Activated naive CD8-positive, alpha-beta T cell treated with anti-CD3 and anti-CD28 coated beads, Interleukin-2, amount 50 U/mL, for 16 hours (primary cell): ENCODE measurements at places on chromosomes 7 and 10.

- DNase-seq, result no peak
These were observed 39.4 kb downstream of the FBH1 start for GRCh38 chr10:5929442-5929841.

DNA sequence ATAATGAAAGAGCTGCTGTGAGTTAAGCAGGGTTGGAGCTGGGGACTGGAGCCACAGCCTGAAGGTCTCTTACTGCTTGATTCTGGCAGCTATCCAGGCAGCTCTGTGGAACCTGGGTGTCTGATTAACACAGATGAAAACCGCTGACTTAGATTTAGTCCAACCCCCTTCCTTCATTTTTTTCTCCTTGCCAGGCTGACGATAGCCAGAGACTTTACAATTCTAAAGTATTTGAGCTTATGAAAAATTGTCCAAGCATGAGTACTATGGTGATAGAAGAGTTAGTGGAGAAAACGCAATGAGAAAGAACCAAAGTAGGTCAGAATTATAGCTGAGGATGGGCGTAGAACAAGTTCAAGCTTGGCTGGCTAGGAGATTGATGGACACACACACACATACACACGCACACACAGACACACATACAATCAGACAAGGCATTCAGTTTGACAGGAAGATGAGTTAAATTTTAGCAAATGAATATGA lies 13.5 kb upstream of the GPR85 start:
- DNase-seq, result no peak

DNA sequence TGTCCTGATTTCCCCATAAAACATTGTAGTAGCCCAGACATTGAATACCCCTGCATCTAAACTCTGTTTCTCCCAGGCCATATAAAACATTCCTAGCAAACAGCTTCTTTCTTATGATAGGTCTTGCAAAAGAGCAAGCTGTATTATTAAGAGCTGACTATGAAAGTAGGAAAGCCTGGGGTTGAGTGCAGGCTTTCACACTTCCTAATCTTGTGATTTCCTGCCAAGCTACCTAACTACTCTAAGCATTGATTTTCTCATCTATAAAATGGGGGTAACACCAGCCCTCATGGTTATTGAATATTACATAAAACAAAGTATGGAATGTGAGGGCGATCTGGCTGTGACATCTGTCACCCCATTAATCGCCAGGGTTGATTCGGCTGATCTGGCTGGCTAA lies 81.8 kb downstream of the ZNF277 start:
- no peak for DNase-seq

- DNase-seq, result no peak
These were observed 10.9 kb downstream of the MARVELD1 start for GRCh38 chr10:97724341-97724941.

GRCh38 chr10:33125111-33125510 lies 167.1 kb upstream of the ITGB1 start:
- DNase-seq, result no peak

DNA sequence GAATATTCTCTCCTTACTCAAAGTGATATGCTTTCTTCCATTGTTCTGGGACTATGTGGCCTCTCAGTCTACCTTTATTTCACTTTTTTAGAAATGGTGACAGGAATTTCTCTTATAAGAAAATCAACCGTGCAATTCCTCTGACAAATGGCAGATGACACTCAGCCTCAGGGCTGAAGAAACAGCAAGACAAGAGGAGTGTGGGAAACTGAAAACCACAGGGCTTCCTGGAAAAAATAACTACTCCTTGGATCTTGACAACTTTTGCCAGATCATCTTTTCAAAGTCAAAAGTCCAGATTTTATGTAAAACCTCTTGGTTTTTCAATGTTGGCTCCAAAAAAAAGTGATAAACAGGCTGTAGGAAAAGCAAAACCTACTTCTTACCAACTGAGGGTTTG lies 121.5 kb downstream of the TYW1B start:
- no peak for DNase-seq

DNA sequence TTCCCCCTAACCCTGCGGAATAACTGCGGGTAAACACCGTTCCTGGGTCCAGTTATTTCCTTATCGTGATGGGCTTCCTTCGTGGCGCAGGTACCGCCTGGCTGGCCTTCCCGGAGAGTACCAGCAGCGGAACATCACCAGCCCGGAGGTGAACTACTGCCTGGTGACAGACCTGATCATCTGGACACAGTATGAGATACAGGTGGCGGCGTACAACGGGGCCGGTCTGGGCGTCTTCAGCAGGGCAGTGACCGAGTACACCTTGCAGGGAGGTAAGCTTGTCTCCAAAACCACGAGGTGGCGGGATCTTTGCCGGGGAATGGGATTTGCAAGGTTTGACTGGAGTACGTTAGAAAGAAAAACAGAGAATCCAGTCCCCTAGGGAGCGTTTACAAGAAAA lies 665.0 kb upstream of the FOXK1 start:
- no peak for DNase-seq

DNA sequence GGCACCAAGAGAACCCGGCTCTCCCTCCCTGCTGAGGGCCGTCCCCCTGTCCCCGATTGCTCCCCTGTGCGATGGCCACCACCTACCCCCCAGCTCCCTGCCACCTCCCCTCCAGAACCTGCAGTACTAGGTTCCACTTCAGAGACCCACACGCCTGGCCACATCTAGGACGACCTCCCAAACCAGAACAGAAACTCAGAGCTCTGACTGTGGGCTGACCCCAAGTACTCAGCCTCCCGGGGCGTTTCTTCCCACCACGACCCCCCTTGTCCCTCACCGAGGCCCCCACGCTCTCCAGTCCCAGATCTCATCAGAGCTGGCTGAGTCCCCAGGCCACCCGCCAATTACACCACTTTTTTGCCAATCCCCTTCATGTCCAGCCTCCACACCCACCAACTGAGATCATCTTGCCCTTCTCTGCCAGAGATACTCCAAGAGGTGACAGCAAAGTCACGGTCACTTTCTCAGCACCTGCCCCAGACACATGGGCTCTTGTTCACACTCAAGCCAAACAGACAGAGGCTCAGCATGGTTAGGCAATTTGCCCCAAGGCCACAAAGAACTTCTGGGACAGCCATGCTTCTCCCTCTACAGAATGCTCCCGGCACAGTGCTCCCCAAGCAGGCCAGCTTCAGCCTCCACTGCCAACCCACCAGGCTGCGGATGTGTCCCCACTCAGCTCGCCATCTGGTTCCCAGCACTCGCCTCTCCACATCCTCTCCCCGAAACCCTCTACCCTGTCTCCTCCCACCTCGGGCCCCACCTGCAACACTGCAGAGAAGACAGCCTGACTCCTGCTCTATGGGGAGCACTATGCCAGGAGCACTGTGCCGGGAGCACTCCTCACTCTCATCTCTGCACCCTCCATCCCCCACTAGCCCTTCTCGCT lies 4.7 kb downstream of the TMEM120A start:
- no peak for DNase-seq
